ENCODE measurements at places on chromosomes 6 and 20.

GRCh38 chr6:30841644-30842504 is 42.4 kb upstream of the DDR1 start:
- no peak for DNase-seq

DNA sequence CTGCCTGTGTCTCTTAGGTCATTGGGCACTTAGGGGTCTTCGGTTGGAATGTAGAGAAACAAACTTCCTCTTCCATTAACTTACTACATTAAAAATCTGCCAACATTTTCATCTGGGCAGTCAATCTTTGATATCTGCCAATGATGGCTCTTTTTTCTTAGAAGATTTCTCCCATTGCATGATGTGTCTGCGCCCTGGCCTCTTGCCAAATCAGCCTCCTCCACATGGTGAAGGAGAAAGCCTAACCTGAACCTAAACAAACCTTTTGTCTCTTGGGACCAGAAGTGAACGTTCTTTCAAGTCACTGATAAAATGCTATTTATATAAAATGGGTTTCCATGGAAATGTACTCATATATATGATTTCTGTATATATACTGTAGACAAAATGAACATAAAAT is 998.9 kb upstream of the GJE1 start:
- DNase-seq = no peak

GRCh38 chr6:44439270-44440045 is 52.0 kb downstream of the CDC5L start:
- DNase-seq = no peak

DNA sequence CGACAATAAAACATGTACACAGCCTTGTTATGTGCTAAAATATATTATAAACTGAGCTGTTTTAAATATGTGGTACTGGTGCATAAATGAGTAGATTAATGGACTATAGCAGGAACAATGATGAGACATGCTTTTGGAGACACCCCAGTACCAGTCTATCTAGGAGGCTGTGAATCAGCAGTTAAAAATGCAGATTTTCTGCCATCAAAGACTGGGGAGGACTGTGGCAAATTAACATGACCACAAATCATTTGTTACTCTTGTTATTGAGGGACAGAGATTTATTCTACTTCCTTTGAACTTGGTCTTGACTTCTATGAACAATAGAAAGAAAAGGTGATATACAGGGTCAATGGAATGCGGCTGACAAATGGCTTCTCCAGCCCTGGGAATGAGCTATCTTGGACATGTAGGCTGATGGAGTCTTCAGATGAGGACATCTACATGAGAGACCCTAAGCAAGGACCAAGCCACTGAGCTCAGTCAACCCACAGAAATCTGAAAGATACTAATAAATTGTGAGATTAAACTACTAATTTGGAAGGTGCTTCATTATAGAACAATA is 551.7 kb upstream of the GJE1 start:
- DNase-seq = no peak

DNA sequence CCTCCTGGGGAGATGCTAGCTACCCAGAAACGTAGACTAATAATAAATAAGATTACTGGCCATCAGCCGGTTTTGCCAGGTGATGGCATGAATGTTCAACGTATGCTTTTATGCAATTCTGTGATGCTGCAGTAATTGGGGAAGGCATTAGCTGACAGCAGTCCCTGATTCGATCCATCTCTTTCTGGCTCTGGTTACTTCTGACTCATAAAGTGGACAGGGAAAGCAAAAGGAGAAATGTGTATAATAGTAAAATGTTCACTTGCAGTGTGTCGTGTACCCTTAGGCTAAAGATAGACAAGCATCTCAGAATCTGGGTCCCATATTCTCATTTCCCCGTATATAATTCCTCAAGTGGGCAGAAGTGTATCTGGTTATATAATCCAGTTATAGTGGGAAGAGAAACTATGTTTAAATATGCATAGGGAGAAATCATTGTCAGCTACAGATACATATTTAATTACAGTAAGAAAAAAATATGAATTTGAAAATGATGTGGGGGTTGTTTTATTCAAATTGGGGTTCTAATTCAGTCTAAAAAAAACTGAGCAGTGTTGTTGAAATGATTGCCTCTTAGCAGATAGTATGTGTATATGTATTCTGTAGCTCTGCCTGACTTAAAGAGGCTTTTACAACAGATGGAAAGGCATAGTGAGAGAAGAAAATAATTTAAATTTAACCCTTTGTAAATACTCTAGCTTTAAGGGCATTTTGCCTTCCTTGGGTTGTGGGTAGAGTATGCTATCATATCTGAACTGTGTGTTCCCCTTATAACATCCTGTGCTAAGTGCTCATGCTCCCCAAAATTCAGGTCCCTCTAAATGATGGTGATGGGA is 40.6 kb downstream of the DOK5 start:
- DNase-seq = no peak

DNA sequence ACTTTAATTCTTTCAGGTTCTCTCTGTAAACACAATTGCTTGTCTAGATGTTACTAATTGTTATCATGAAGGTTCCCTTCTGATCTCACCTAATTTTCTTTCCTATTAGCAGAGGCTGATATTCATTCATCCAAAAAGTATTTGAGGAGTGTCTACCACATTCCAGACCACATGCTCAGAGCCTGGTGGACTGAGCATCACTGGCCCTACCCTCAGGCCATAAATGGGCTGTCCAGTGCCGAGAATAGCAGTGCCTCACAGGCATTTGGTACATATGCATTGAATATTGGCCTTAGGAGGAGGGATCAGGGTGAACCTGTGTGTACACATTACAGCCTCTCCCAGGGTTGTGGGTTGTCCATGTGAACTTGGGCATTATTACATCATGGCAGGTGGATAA is 40.4 kb upstream of the PRELID3B start:
- no peak for DNase-seq

DNA sequence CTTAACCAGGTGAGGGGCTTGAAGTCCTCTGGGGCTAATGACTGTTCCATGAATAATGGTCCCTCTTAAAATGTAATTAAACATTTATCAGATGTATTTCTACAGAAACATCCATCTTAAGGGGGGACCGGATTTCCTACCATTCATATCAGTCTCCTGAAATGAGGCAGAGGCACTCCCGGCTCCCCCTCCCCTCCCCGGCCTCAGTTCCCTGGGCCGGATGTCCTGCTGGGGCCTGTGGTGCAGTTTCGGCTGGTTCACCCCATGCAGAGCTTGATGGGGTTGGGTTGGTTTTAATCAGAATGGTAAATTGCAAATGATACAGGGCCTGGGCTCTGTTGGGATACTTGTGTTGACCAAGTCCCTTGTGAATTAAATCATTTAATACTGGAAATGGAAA is 349.4 kb downstream of the PREX1 start:
- no peak for DNase-seq

- DNase-seq = no peak
Measured at GRCh38 chr20:59777331-59777725, 156.1 kb downstream of the SYCP2 start.

DNA sequence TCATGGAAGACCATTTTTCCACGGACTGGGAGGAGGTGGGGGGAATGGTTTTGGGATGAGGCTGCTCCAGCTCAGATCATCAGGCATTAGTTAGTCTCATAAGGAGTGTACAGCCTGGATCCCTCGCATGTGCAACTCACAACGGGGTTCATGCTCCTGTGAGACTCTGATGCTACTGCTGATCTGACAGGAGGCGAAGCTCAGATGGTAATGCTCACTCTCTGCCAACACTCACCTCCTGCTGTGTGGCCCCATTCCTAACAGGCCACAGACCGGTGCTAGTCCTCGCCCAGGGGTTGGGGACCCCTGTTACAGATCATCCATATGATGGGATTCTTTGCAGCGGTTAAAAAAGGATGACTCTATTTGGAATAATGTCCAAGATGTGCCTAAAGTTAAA is 27.6 kb upstream of the BMP7 start:
- DNase-seq = no peak

- DNase-seq = no peak
Measured at GRCh38 chr20:18191306-18191705, 53.6 kb downstream of the KAT14 start.

DNA sequence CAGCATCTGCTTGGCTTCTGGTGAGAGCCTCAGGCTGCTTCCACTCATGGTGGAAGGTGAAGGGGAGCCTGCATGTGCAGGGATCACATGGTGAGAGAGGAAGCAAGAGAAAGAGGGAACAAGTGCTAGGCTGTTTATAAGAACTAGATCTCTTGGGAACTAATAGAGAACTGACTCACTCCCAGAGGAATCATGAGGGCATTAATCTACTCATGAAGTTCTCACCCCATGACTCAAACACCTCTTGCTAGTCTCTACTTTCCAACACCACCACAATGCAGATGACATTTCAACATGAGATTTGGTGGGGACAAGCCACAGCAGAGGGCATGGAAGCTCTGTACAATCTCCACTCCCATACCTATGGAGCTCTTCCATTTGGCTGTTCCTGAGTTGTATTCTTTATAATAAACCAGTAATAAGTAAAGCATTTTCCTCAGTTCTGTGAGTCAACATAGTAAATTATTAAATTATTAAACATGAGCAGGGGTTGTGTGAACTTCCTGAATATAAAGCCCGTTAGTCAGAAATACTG is 524.1 kb upstream of the NRSN1 start:
- no peak for DNase-seq

All from activated CD4-positive, alpha-beta T cell treated with anti-CD3 and anti-CD28 coated beads, Interleukin-2, amount 50 U/mL, for 4 hours (primary cell).